ENCODE measurements at places on chromosomes 3 and 15. TPM values are rescaled to one million over a fixed set of nuclear protein-coding genes. Genes with fewer than 3 reads are reported as not detected.

- no peak for DNase-seq
These were observed 805.3 kb upstream of the LMCD1 start for GRCh38 chr3:7696320-7696719.

DNA sequence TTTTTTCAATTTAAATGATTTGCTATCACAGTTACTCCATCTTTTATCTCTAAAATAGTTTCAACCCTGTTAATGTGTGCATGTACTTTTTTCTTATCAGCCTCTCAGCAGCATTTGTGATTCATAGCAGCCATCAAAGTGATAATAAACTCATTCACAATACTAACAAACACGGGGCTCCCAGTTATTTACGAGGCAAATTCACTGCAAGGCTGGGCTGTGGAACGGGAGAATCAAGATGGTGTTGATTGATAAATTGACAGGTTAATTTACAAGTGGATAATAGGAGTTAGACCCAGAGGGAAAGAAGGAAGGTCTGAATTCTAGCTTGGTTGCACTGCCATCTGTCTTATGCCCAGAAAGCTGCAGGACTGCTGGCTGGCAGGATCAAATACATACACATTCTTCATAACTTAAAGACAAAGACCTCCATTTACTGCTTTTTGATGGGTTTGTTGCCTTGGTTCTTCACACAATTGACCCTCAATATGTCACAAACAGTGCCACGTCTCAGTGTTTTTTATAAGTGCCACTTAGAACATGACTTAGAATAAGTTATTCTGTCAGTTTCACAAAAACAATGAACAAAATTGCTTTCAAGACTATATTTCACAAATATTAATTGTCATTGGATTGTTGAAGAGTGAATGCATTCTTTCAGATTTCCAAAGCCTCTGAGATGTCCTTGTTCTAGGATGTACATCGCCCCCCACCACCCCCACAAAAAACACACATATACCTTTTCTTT is 562.8 kb downstream of the NR2F2 start:
- DNase-seq: no peak

GRCh38 chr3:73661265-73661664 is 36.5 kb upstream of the PDZRN3 start:
- no peak for DNase-seq

DNA sequence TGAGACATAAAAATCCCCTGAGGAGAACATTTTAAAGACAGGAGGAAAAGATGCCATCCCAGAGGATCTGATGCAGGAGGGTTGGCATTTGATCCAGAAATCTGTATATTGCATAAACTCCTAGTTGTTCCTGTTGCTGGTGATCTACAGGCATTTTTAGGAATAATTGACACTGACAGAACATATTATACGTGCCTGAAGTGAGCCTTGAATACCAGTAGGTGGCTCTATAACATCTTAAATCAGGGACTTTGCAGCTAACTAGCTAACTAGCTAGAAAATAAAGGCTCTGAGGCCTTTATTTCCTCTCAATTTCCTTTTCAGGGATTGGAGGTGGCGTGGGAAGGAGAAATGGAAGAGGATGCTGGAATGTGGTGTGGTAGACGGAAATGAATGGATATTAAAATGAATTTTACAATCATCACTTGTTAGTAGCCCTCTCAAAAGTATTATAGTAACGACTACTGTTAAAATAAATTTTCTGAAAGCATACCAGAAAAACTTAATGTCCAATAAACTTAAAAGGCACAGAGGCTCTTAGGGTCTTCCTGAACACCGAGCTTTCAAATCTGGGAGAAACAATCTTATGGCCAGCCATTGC is 73.8 kb upstream of the ZBED2 start:
- DNase-seq: no peak

GRCh38 chr3:107268469-107268868 is 108.8 kb upstream of the CCDC54 start:
- DNase-seq: no peak

- no peak for DNase-seq
These were observed 28.5 kb upstream of the CLASP2 start for GRCh38 chr3:33746416-33747116.

DNA sequence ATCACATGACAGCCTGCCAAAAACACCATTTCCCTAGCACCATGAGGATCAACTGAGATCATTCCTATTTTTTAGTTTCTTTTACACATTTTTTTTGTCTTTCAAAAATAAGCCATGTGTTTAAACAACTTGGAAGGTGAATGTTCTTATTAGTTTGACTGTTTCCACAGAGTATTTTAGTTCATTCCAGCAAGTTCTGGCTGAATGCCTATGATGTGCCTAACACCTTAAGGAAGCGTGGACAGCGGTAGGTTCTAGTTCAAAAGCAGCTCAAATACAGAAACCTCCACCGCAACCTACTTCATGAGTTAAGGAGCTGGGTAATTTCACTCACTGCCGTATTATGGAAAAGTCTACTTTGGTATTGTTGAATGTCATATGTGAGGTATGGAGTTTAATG is 101.3 kb upstream of the ADAMTS9 start:
- DNase-seq: no peak

DNA sequence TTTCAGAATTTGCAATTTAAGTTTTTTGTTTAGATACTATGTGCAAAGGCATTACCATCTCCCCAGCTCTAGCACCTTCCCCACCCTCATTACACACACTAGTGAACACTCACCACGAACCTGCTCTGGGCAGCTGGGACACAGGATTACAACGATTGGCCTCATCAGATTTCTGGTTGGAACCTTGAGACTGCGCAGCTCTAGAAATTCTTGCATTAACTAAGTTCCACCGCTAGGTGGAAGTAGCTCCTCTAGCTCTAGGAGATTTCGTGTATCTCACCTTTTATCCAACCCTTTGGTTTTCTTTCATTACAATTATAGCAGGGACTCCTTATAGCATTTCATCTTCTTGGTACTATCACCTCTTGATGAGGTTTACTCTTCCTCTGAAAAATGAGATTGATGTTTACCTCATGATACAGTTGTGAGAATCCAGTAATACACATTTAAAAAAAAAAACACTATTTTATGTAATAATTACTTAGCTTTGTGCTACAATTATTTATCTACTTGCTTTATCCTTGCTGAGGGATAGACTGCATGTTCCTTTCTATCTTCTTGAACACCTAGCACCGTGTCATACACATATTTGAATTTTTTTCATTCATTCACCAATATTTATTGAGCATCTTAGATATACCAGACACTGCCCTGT is 28.7 kb upstream of the PLOD2 start:
- no peak for DNase-seq

- no peak for DNase-seq
These were observed 1.1 kb downstream of the TBC1D2B start for GRCh38 chr15:78076231-78077052.

The MOBP gene
- total RNA-seq: 1,130 TPM

All from dorsolateral prefrontal cortex (tissue), 122 donors.